ENCODE measurements at places on chromosomes 7 and 10.

DNA sequence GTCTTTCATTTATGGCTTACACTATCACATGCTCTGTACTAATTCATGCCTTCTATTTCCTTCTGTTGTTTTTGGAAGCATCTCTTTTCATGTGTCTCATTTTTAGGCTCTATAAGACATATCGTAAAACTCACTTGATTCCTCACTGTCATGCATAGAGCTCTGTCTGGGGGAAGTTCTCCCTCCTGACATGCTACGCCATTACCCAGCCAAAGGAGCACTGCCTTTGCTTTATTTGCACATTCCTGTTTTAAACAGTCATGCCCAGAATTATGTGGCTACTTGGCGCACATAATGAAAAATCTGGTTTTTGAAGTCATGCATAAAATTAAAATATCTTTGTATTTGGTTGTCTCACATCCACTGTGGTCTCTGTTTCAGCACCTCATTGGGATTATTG, 17.6 kb upstream of the AKR1C3 start:
- no peak for DNase-seq

DNA sequence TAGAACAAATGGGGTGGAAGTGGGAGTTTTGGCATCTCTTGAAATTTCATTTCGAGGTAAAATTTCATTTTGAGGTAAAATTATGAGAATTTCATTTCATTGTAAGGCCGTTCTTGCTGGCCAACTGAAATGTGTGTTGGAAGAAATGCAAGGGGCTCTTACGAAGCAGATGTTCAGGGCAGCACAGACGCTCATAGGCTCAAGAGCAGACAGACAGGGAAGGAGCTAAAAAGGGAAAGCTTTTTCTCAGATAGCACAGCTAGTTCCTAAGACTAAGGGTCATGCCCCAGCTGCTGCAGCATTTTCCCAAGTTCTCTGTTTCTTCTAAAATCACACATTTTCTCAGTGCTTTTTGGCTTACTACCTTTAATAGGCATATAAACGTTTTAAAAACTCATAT, 65.1 kb upstream of the SFMBT2 start:
- DNase-seq, result no peak

DNA sequence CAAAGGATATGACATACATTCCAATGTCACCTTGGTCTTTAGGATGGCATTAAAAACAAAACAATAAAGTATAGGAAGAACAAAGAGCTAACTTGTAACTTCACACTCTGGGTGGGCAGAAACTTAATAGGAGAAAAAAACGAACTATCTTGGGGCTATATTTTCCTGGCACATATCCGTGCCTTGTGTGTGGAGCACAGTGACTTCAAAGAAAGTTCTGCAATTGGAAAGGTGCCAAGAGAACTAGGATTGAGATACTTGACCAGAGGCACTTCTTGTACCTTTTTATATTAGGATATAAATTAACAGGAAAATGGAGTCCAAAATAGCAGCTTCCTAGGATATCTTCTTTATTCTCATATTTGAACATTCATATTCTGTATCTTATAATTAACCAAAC, 148.4 kb downstream of the SEMA3D start:
- no peak for DNase-seq

- DNase-seq, result no peak
These were observed 240.4 kb downstream of the CAMK1D start for GRCh38 chr10:12589791-12590190.

GRCh38 chr7:133830081-133830480, 297.1 kb upstream of the LRGUK start:
- DNase-seq, result no peak

GRCh38 chr7:33217595-33217994, 88.2 kb downstream of the BBS9 start:
- no peak for DNase-seq

DNA sequence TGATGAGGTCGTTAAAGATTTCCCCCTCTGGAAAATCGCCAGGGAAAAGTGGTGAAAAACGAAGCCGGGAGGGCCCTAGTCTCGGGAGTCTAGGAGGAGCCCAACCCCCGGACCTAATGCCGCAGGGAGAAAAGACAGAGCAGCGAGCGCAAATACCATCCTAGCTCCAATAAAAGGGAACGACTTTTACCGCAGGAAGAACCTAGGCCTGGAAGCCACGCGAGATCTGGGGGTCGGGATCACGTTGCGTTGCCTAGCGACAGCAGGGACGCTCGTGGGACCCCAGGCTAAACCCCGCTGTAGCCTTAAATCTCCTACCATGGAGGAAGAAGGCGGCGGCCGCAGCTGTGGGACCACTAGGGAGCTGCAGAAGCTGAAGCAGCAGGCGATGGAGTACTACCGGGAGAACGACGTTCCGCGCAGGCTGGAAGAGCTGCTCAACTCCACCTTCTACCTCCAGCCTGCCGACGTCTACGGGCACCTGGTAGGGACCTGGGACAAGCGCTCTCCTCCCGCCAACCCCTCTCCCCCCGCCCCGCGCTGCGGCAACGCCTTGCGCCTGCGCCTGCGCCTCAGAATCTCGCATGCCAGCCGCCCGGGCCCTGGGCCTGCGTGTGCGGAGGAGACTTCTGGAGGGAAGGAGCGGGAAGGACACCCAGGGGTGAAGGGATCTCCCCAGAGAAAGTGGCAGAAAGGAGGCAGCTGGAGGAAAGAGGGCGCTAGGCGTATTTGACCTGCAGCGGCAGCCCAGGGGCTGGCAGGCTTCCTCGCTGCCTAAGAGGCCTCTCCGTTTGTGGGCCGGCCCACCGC, at the start of gene ENO4:
Gene ENO4 (plus strand): TSS at position 252 of the 810 bp plus-strand sequence. CDS start 68 bp downstream, at position 320.
- no peak for DNase-seq

DNA sequence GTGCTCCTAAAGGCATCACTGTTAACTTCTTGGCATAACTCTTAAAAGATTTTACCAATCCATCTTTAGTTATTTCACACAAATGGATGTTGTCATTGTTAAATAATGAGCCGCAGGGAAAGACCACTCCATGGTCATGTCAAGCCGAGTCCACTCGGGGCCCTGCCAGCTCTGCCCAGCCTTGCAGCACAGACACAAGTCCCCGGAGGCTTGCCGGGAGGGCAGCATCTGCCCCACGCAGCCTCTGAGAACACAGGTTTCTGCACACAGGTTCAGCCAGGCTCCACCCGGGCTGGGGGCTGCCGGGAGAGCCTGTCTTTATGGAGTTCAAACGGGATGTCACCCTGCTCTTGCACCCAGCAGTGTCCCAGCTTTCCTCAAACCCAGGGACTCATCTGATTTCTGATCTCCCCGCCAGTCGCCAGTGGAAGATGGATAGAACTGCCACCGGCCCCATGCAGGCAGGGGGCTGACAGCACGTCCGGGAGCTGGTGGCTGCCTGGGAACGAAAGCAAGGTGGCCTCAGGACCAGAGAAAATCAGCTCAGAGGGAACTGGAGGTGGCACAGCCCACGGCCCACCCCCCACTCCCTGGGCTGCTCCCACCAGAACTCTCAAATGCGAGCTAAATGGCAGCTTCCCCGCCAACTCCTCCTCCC, 156.2 kb downstream of the TCERG1L start:
- DNase-seq, result no peak
